Adrenal gland (tissue), 19 donors: ENCODE measurements at places on chromosomes 16 and 17. TPM values are rescaled to one million over a fixed set of nuclear protein-coding genes. Genes with fewer than 3 reads are reported as not detected.

OMG gene
- polyA plus RNA-seq: 0.48 TPM

STAT5A gene
- 22.6 TPM for polyA plus RNA-seq

FSCN2 gene
- 0.51 TPM for polyA plus RNA-seq

TEDC2 gene
- polyA plus RNA-seq: 0.98 TPM

SOCS1 gene
- polyA plus RNA-seq: 0.53 TPM

NPIPB9 gene
- polyA plus RNA-seq: 0.97 TPM

LGALS9C gene
- polyA plus RNA-seq: not detected

IL17C gene
- polyA plus RNA-seq: not detected

MPV17L gene
- polyA plus RNA-seq: 5.5 TPM

DNA sequence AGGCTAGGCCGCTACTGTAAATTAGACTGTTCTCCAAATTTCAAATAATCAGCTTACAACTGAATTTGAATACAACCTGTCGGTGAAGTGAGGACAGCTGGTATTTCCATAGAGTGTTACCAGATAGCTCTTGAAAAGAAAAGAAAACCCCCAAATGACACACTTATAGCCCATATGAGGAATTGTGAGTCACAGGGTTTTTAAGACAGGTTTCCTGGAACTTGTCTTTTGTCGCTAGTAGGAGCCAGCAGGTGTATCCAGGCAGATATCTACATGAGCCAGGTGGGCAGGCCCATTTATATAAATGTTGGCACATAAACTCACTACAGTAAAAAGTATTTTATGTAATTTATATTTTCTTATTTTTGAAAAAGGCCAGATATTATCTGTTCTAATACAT, 24.0 kb downstream of the TNRC6A start:
- DNase-seq: no peak

DNA sequence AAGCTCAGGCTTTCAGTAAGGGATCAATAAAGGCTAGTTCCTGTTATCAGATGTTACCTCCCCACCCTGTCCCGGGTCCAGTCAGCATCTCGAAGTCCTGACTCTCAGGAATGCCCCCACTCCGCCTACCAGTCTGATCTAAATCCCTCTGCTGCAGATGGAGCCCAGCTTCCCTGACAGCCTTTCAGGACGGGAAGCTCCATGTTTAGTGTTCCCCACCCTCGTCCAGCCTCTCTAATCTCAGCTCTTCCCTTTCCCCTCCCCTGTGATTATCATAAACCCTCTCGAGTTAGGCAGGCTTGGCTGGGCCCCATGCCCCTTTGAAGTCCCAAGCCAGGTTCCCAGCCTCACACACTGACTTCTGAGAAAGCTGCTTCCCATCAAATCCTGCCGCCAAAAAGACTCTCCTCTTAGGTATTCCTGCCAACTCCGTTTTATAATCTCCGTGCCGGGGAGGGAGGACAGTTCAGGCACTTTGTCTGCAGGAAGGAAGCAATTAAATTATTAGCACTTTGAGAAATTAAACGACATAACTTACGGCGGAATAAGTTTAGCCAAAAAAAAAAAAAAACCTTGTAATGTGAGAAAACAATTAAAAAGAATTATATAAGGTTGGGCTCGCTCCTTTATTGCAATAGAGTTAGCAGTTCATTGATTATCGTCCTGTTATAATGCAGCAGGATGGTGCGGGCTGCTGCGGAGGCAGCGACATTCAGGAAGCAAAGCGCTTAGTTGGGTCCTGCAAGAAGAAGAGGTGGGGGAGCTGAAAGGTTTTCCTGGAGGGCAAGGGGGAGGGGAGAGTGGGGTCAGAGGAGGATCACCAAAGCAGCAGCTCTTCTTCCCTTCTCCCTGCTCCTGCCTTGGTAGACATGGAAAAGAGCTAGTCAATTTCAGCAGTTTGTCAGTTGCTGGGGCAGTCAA, 16.8 kb upstream of the ETV4 start:
- DNase-seq: no peak

DNA sequence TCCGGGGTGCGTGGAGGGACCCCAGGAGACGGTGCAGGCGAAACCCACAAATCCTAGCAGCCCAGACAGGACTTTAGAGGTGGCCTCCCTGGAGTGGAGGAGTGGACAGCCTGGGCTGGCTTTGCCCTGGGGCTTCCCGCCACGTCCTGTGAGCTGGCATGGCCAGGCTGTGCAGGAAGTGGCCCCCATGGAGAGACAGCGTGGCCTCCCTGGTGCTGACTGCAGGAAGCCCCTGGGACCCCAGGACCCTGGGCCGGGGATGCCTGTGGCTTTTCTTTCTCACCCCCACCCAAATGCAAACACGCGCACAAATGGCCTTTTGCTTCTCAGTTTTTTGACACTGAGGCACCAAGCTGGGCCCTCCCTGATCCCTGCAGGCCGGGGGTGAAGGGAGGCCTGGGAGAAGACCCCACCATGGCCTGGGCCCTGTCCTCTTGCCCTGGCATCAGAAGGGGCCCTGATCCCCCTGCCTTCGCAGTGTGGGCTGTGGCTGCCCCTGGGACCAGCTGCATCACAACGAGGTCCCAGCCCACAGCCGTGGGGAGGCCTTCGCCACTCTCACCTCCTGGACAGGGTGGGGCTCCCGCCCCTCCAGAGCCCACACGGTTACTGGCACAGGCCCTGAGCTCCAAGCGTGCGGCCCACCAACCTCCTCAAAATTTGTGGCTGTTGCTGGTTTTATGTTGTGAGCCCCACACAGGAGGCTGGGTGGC, 51.6 kb upstream of the PABPN1L start:
- DNase-seq: no peak

DNA sequence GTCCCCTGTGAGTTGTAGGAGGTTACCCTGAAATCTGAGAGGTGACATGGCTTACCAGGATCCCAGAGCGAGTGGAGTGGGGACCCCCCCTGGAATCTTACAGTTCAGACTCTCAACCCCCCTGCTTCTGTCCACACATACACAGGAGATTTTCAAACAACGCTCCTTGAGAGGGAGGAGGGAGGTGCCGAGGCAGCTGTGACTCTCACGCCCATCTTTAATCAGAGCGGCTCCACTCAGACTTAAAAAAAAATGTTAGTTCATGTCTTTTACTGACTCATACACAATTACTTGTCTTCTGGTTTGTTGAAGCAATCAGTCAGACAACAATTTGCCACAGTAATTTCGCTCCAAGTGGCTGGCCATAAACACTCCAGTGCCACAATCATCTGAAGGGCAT, 15.4 kb upstream of the TMEM220 start:
- no peak for DNase-seq

GRCh38 chr16:50532576-50532975, 15.6 kb upstream of the NKD1 start:
- peak; percentile 31 for DNase-seq

DNA sequence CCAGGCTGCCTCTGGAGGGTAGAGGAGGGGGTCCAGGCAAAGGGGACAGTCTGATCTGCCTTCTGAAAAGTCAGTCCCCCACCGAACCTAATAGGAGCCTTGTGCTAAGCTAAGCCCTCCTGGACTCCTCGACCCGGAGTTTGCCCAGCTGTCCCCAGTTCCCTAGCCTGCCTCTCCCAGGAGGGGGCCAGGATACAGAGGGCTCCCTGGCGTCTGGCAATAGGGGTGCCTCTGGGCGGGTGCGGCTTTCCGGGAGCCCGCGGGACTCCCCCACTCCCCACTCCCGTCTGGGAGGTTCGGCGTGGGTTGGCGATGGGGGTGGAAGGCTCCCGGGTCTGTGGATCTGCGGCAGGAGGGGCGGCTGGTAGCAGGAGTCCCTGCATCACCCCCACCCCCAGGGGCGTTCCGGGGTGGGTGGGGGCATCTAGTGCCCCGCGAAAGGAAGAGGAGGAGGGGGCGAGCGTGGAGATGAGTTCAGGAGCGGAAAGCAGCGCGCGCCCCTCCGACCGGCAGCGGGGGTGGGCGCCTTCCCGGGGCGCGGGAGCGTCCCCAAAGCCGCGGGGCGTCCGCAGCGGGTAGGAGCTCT, 1.2 kb downstream of the GSG1L start:
- no peak for DNase-seq

- DNase-seq: peak; percentile 41
Measured at GRCh38 chr17:62791767-62792446, 16.2 kb downstream of the MARCHF10 start.

GRCh38 chr17:80807882-80808281, 183.8 kb upstream of the CHMP6 start:
- DNase-seq: no peak

- DNase-seq: no peak
Measured at GRCh38 chr17:40596261-40596919, 31.1 kb upstream of the CCR7 start.

GRCh38 chr17:21164216-21164615, 37.5 kb downstream of the DHRS7B start:
- DNase-seq: no peak

GRCh38 chr16:11201498-11202259, 54.3 kb downstream of the SOCS1 start:
- DNase-seq: peak; percentile 77

DNA sequence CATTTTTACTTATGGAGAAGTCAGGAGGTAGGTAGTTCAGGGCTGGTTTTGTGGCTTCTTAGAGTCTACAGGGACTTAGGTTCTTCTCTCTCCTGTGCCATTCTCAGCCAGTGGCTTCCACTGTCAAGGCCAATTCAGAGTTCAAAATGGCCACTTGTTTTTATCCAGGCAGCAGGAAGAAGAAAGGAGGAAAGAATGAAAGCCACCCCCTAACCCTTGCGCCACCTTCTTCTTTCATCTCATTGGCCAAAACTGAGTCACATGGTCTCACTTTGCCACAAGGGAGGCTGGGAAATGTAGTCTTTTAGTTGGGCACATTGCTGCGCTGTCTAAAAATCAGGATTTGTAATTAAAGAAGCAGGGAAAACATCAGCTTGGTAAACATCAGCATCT, 60.8 kb upstream of the MED9 start:
- DNase-seq: no peak

DNA sequence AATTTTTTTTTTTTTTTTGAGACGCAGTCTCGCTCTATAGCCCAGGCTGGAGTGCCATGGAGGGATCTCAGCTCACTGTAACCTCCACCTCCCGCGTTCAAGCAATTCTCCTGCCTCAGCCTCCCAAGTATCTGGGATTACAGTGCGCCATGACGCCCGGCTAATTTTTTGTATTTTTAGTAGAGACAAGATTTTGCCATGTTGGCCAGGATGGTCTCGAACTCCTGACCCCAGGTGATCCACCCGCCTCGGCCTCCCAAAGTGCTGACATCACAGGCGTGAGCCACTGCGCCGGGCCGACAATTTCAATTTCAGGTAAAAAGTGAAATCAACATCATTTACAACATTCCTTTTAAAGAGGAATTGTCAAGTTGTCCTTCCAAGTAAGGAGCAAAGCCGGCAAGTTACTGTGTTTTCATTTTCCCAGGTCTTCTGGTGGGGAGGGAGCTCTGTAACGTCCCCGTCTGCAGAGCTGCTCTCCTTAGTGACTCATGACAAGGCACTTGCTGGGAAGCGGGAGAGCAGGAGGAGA, 873 bp downstream of the NPLOC4 start:
- peak; percentile 77 for DNase-seq

DNA sequence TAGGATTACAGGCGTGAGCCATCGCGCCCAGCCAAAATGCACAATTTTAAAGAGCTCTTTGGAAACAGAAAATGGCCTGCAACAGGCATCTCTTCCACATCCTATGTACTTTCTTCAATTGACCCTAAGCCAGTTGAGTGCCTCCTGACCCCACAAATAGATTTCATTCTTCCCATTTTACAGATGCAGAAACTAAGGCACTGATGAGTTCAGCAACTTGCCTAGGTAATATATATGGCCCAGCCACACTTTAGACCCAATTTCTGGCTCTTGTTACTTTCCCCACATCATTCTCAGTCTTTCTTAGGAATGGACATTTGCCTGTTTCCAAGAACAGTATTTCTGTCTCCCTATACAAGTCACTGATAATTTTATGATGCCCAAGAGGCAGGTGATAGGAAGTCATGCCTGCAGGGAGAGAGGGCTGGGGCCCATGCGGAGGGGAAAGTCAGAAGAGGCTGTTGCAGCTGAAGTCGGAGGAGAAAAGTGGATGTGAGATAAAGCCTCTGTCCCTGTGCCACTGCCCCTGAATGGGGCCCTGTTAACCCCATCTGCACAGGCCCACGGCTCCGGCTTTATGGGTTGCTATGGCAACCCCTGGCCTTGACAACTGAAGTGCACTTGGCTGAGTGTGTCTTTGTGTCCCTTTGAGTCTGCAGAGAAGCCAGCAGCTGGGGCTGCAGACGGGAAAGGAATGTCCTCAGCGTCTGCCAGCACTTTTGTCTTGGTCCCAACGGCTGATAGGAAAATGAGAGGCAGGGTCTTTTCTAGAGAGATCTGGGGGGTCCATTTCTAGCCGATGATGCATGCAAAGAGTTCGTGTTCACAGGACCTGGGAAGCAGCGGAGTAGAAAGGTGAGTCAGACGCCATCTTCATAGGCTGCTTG, 45.9 kb downstream of the ABAT start:
- peak; percentile 70 for DNase-seq
